ENCODE measurements at places on chromosomes 2 and 18. TPM values are rescaled to one million over a fixed set of nuclear protein-coding genes. Genes with fewer than 3 reads are reported as not detected.

Gene CCBE1
- 22.8 TPM for total RNA-seq

DNA sequence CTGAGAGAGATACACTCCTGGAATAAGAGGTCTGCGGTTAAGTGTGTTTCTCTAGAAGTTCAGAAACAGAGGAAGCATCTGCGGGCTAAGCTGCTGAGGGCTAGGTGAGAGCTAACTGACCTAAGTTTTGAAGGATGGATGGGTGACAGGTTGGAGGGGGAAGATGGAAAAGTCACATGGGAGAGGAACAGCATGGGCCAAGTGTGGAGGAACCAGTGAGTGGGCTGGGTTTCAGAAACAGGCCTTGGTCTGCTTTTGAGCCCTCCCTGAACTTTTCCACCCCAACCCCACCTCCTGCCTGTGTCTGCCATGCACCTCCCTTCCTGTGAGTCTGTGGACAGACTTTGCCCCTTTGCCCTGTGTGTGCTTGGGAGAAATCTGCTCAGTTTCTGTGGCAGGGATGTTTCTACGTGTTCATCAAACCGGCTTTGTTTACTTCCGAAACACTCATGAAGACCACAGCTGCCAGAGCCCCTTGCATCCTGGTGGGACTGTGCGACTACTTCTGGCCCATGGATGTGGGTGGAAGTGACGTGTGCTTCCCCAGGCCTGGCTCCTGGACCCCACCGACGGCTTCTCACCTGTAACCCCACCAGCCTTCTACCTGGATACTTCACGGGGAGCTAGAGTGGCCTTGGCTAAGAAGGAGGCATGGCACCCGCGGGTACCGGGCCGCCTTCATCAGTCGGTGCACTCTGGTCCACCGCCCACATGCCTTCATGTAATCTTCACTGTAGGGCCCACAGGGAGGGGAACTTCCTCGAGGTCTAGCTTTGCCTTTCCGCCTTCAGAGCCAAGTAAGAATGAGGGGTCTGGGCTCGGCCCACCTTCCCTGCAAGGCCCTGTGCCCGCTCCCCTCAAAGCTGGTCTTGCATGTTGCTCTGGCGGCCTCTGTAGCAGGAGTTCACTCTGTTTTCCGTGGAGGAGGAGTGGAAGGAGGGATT, 1.4 kb upstream of the HPCAL1 start:
- no peak for DNase-seq

Gene NTSR2
- not detected for total RNA-seq

DNA sequence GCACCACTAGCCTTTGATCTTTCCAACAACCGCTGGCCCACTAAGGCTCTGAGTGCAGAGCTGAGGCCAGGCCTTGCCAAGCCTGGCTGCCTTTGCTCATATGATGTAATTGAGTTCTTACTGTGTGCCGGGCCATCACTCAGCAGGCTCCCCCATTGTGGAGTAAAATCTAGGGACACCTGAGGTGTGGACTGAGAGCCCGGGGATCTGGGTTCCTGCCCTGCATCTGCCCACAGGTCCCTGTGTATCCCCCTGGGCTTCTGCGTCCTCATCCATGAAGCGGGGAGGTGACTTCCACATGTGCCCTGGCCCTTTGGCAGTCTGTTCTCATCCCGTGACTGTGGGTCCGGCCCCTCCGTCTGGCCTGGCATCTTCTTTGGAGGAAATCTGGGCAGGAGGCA, 33.8 kb downstream of the GREB1 start:
- DNase-seq: no peak

DNA sequence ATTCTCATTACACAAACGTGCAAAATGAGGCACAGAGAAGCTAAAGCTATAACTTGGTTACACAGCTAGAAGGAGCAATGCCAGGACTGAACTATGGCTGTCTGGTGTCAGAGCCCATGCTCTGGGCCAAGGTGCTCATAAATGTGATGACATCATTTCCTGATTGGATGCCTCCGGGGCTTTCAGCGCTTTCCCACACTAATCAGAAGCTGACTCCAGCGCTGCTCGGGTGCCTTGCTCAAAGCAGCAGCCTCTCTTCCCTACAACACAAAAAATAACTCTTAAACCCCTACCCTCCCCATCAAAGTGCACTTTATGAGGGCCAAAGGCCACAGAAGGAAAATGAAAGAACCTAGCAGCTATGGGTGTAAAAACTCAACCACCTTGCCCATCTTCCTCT, 90.7 kb downstream of the STK39 start:
- no peak for DNase-seq

GRCh38 chr2:108541451-108541850, 7.2 kb downstream of the LIMS1 start:
- no peak for DNase-seq

- no peak for DNase-seq
Observed at GRCh38 chr2:67797801-67798540, 264.8 kb downstream of the C1D start.

Gene RAD51AP2
- not detected for total RNA-seq

- DNase-seq: no peak
Observed at GRCh38 chr2:30443081-30443480, 4.0 kb upstream of the LCLAT1 start.

Gene FBXO15
- 0.73 TPM for total RNA-seq

DNA sequence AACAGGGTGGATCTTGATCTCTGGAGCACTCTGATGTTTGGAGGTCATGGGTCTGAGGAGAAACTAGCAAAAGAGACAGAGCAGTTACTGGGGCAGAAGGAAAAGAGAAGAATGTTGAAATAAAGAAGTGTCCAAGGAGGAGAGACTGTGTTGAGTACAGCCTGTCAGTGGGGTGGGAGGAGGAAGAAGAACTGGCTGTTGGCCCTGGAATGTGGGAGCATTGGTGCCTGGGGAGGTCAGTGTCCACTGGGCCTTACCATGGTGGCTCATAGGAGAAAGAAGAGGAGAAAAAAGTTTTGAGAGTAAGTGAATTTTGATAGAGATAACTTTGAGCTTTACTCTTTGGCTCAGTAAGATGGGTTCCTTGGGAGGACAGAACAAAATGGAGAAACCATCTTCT, 499.0 kb downstream of the TXNL1 start:
- no peak for DNase-seq

GRCh38 chr2:229531594-229531993, 182.8 kb downstream of the DNER start:
- DNase-seq: no peak

GRCh38 chr2:215397632-215398341, 38.1 kb downstream of the FN1 start:
- no peak for DNase-seq

GRCh38 chr18:30491815-30492551, 550.6 kb downstream of the DSC3 start:
- no peak for DNase-seq

DNA sequence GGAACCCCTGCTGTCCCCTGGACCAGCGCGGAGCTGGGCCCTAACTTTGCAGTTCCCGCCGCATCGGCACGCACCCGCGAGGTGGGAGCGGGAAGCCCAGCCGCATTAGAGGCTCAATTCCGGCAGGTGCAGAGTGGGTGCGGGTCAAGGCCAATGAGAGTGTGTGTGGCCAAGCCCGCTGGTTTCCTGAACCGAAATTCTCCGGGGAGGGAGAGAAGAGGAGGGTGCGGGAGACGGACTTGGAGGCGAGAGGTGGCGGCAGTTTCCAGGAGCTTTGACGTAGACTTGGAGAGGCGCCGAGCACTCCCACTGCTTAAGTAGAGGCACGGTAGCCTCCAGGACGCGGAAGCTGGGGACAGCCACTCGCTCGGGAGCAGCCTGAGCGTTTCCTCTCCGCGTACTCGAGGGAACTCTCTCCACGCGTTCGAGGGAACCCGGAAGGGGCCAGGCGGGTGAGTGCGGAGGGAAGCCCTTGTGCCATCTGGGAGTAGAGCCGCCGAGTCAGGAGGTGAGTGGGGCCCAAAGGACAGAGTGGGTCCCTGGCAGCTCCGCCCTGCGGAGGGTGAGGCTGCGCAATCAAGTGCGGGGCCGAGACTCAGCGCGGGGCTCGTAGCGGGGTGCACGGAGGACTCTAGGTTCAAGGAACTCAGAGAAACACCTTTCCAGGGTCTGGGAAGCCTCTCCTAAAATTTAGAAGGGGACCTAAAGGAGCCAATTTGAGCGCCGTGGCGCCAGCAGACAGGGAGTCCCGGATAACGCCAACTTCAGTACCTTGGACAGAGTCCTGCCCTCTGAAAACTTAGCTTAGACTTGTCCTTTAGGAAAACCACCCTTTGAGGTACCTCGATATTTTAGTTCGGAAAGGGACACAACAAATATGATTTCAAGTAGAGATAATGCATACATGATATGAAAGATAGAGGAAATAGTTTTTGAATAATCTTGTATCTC, at the start of gene FAM237A:
TSS of gene FAM237A (plus strand) at position 413 of the 951 bp plus-strand sequence. CDS start 1,750 bp downstream, outside the sequence.
- peak; percentile 84 for DNase-seq

Gene TMEM17
- 2.6 TPM for total RNA-seq

DNA sequence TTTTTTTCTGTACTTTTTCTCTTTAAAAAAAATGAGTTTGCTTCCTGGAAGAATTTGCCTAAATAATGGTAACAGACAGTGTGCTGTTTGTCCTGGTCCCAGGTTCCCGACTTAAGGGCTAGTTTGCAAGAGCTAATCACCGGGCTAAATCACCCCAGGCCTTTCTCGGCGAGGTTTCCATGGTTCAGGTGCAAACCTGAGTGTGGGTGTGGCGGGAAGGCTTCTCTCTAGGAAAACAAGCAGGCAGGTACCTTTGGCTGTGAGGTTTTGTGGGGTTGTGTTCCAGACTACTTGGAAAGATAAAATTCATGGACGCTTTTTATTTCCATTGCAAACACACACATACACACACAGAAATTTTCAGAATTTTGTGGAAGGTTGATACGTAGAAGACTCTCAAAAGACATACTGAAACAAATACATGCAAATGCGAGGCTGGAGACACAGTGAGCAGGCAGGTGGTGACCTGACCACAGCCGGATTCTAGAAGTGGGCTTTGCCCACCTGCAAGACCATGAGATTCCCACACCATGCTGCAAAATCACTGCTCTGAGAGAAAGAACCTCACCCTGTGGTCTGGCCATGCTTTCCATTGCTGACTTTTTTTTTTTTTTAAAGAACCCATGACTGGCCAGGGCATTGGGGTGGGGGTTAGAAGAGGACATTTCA, 815 bp downstream of the CNDP1 start:
- DNase-seq: no peak

GRCh38 chr2:24017711-24018110, 7.8 kb downstream of the MFSD2B start:
- DNase-seq: no peak

DNA sequence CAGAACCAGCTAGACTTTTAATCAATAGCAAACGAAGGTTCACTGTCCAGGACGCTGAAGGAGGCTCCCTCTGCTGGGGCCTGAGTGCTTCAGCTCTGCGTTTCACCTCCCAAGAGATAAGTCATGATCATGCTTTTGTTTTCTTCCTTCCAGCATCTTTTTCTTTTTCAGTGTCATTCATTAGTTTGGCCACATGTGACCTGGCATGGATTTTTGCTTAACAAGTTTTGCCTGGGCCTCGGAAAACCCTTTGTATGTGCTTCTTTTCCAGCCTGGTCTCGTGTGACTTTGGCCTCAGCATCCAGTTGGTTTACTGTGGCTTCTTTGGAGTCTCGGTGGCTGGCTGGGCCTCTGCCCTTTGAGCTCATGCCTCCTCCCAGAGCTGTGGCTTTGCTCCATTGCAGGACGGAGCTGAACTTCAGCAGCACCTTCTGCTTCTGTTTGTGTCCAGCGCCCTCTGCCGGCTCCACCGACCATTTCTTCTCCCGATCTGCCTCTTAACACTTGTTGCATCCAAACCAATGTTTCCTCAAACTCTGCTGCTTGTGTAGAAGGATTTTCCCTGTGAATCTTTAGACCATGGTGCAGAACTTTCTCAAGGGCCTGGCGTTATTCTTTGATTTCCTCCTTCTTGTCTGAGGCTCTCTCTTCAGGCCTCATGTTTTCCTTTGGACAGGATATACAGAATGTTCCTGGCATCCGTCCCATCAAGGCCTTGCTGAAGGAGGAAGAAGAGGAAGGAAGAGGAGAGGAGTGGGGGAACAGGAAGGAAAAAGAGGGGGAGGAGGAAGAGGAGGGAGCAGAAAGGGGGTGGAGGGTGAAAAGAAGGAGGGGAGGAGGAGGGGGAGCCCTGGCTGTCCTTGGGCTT, 23.6 kb upstream of the HES6 start:
- peak; percentile 95 for DNase-seq

GRCh38 chr2:229282758-229283546, 11.9 kb upstream of the PID1 start:
- no peak for DNase-seq

DNA sequence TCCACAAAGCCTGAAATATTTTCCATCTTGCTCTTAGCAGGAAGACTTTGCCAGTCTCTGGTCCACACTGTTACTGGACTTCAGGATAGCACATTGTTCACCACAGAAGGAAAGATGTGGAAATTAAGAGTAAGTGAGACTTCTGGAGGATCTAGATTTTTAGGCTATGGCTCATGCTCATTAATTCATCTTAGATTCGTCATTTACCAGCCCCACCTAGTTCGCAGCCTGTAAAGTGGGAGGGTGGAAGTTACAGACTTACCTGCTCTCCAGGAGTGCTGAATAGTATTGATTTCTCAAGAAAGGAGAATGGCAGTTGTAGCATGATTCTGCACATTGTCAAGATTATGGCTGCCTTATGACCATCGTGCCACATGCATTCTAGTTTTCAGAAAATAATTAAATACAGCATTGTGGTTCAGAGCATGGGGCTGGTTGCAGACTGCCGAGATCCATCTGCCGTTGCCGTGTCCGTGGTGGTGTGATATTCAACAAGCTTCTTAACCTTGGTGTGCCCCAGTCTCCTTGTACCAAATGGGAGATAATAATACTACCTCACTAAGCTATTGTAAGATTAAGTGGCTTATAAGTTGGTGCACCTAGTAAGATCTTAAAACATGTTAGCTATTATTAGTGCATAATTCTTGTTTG, 56.8 kb downstream of the RNF144A start:
- peak; percentile 27 for DNase-seq

DNA sequence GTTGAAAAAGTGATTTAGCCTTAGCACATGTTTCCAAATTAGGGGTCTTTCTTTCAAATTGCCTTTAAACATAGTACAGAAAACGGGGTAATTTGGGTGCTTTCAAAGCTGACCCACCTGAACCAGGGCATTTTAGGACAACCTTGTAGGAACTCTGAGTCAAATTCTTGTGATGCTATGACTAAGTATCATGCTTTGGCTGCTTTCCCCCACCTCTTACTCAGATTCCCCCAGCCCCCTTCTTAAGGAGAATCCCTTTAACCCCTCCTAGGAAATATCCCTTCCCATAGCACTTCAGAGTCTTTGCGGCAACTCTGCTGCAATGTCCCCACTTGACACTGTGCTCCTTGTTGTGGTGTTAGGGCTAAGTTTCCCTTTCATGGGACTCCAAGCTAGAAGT, 18.6 kb upstream of the KLF7 start:
- DNase-seq: no peak

Gene PDE11A
- total RNA-seq: 0.05 TPM

Gene ARHGAP28
- total RNA-seq: 22.8 TPM

DNA sequence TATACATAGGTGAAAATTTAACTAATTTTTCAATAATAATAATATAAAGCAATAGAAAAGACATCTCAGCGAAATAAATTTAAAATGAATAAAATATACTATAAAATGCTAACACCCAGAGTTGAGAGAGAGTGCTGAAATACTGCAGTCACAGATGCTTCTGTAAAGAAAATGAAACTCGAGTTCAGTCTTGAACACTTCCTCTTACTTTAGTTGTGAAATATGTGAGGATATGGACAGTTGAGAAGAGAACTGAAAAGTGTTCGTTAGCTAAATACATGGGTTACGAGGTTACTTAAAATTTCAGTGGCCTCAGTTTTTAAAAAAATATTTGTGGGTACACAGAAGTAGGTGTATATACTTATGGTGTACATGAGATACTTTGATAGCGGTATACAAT, 106.8 kb downstream of the DNAH7 start:
- no peak for DNase-seq

GRCh38 chr18:50409236-50409635, 34.4 kb downstream of the SKA1 start:
- DNase-seq: no peak

GRCh38 chr18:7728297-7728696, 161.2 kb downstream of the PTPRM start:
- no peak for DNase-seq
